Spleen (tissue), 13 donors: ENCODE measurements at places on chromosomes 1 and 21. TPM values are rescaled to one million over a fixed set of nuclear protein-coding genes. Genes with fewer than 3 reads are reported as not detected.

GRCh38 chr1:206469933-206470691 is at the start of gene IKBKE:
TSS of gene IKBKE (plus strand) at chr1:206470476. CDS start at chr1:206473228, 2,752 bp downstream.
- peak; percentile 79 for DNase-seq

DNA sequence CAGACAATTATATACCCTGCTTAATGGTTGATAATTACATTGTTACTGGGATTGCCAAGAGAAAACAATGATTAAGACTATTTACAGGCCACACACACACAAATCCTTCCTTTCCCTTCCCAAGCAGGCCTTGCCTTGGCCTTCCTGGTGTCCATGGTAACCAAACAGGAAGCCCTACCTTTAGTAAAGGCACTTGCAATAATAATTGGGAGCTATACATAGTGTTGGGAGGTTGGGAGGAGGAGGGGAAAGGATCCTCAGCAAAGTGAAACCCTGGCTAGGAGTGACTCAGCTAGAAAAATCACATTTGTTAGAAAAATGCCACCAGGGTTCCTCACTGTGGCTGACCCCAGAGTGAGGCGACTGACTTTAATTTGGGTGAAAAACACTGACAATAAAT is 122.3 kb upstream of the ADAR start:
- DNase-seq: no peak

DNA sequence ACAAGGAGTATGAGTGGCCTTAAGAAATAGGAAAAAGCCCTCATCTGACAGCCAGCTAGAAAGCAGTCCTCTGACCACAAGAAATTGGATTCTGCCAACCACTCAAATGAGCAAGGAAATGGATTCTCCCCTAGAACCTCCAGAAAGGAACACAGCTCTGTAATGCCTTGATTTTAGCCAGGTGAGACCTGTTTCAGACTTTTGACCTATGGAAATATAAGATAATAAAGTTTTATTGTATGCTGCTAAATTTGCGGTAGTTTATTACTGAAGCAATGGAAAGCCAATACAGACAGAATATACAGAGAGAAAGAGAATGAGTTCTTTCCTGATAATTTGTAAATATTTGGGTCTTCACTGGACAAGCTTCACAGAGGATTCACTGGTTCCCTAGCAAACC is 28.8 kb upstream of the SELE start:
- DNase-seq: no peak

GRCh38 chr1:28074892-28075511 is 13.4 kb downstream of the EYA3 start:
- DNase-seq: no peak

DNA sequence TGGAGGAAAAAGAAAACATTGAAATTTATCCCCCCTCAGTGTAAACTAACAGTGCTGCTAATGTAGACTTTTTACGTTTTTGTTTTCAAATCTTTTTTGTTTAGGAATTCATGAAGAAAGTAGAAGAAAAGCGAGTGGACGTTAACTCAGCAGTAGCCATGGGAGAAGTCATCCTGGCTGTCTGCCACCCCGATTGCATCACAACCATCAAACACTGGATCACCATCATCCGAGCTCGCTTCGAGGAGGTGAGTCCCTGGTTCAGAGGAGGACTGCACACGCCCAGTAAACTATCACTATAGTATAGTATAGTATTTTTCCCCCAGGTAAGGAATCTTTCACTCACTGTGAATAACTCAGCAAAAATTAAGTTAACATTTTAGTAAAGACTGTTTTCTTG is 37.8 kb upstream of the BMP8A start:
- DNase-seq: no peak

DNA sequence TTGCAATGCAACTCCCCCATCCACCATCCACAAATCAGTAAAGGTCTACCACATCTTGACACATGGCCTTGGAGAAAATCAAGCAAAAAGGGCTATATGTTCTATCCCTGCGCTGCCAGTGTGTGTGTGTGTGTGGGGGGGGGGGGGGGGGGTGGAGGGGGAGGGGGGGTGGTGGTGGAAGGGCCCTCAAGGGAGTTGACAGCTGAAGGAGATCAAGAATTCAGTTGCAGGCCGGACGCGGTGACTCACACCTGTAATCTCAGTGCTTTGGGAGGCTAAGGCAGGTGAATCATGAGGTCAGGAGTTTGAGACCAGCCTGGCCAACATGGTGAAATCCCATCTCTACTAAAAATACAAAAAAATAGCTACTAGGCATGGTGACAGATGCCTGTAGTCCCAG is 37.6 kb upstream of the CLIC4 start:
- DNase-seq: no peak

DNA sequence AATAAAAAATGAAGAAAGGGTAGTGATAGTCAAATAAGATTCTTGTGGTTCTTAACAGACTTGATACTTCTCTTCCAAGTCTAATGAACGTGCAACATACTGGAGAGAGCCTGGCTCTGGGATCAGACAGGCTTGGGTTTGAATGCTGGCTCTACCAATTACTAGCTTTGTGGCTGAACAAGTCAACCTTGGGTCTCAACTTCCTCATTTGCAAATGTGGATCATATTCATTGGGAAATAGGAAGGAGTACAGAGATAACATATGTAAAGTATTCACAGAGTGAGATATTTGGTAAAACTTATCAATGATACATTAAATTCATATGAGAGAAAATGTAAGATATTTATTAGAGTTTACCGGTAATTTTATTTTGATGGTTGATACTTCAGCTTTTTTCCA is 2.0 kb downstream of the EDEM3 start:
- no peak for DNase-seq

GRCh38 chr21:46182548-46183336 is 1.5 kb downstream of the SPATC1L start:
- peak; percentile 83 for DNase-seq

DNA sequence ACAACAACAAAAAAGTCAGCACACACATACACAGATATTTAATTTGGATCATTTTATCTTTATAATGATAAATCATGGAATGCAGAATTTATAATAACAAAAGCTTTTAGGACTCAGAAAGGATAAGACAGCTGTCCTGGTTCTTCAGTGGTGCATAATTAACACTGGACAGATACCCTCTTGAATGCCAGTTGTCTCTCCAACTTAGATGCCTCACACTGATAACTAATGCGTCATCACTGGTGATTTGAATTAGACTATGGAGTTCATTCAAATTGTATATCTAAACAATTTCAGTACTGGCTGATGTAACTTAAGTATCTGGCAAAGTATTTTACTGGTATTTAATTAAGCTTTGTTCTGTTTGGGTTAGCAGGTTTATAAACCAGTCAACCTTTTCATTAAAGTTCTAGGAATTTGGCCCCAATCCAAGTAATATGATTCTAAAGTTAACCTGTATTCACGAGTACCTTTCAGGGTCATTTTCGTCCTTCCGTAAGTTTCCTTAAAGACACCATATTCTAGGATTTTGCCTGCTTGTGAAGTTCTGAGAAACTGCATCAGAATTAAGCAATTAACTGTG is 1199.5 kb upstream of the TMPRSS15 start:
- DNase-seq: no peak

GRCh38 chr1:21910558-21911204 is 26.4 kb downstream of the HSPG2 start:
- DNase-seq: no peak

GRCh38 chr1:22038036-22038435 is 14.5 kb upstream of the CDC42 start:
- peak; percentile 59 for DNase-seq

DNA sequence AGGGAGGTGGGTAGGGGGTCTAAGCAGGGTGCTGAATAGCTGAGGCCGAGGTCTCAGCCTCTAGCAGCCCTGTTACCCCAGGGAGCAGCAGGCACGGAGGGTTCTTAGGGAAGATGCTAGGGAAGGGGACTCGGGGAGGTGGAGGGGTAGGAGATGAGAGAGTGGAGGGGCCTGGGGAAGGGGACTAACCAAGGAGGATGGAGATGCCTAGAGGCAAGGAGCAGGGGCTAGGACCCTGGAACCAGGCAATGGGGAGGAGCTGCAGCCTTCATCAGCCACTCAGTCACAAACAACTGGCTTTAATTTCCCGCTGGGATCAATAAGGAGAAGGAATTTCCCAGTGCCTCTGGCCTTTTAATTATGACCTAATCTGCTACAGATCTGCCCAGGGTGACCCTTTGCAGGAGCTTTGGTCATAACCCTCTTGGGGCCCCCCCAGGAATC is 2.9 kb upstream of the CRABP2 start:
- no peak for DNase-seq

DNA sequence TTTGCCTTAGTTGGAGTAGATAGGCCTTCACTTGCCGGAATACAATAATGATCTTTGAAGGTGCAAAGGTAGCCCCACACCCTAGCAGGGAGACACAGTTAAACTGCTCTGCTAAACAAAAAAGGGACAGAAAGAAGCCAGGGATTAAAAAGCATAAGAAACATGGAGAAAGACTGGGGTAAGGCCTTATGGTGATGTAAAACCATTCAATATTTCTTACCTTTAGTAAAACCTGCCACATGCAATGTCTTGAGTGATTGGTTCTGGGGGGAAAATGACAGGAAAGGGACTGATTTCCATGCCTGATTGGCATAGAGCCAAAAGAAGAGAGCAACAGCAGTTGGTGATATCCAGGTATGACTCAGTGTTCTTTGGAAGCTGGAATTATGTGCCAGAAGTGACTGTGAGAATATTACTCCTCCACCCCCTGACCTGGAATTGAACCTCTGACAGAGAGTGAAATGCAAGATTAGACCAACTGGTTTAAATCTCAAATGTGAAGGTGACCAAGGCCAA is 8.1 kb downstream of the DNASE2B start:
- no peak for DNase-seq

Gene AGMAT
- polyA plus RNA-seq: 4.2 TPM

Gene CLEC20A
- 1.2 TPM for polyA plus RNA-seq

Gene TRIM46
- polyA plus RNA-seq: 0.77 TPM

Gene GSTM3
- polyA plus RNA-seq: 16.9 TPM

Gene C8A
- polyA plus RNA-seq: not detected

Gene A3GALT2
- not detected for polyA plus RNA-seq
